ENCODE measurements at places on chromosomes 2 and 18.
A peak's percentile ranks its signal among the peaks of the same experiment; 100 is the strongest.

- DNase-seq: no peak
- H3K4me3 ChIP-seq: no peak overlapping the region
- H3K4me1 ChIP-seq: peaks cover 6% of the 10 kb centered on the region
- H3K27me3 ChIP-seq: peaks cover 30% of the 10 kb centered on the region
- H3K27ac ChIP-seq: no peak overlapping the region
Measured at GRCh38 chr2:43879261-43879660, 40.5 kb downstream of the ABCG8 start.

GRCh38 chr2:168024459-168024858 is 222.9 kb downstream of the STK39 start:
- H3K27me3 ChIP-seq: no peaks in the 10 kb centered on the region
- peaks cover 2% of the 10 kb centered on the region for H3K36me3 ChIP-seq
- no peak overlapping the region for H3K4me3 ChIP-seq
- peaks cover 25% of the 10 kb centered on the region for H3K4me1 ChIP-seq
- H3K27ac ChIP-seq: no peak overlapping the region

- no peaks in the 10 kb centered on the region for H3K36me3 ChIP-seq
- no peak for DNase-seq
- H3K27ac ChIP-seq: no peak overlapping the region
- H3K4me3 ChIP-seq: no peak overlapping the region
- no peaks in the 10 kb centered on the region for H3K27me3 ChIP-seq
- no peaks in the 10 kb centered on the region for H3K4me1 ChIP-seq
Measured at GRCh38 chr18:69845593-69846506, 101.8 kb downstream of the CD226 start.

DNA sequence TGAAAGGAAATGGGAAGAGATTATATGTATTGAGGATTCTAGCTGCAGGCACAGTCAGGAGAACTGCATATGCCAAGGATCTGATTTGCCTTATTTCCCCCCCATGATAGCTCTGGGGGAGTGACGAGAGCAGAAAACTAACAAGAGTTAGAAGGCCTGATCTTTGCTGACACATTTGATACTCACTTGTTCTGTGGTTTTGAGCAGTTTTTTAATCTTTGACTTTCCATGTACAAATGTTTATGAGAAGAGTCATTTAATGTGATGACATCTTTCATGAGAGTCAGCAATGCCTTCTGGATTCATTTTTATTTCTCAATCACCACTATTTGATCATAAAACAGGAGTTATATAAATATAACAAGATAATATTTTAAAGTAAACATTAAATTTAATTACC is 12.7 kb upstream of the SERPINB7 start:
- H3K4me1 ChIP-seq: no peaks in the 10 kb centered on the region
- no peak overlapping the region for H3K27ac ChIP-seq
- no peaks in the 10 kb centered on the region for H3K27me3 ChIP-seq

DNA sequence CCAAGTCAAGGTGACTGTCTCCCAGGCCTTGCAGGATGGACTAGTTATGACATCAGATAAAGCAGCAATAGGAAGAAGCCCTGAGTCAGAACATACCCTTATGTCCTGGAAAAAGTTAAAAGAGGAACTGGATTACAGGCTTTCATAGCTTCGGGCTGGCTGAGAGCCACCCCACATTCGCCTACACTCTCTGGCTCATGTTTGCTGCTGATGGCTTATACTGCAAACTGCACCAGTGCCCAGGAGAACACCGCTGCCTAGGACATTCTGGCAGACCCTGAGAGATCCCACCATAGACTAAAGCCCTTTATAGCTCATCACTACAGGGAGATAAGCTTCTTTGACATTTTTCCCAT is 20.3 kb downstream of the SLC8A1 start:
- H3K27ac ChIP-seq: no peak overlapping the region
- DNase-seq: no peak
- no peaks in the 10 kb centered on the region for H3K27me3 ChIP-seq

DNA sequence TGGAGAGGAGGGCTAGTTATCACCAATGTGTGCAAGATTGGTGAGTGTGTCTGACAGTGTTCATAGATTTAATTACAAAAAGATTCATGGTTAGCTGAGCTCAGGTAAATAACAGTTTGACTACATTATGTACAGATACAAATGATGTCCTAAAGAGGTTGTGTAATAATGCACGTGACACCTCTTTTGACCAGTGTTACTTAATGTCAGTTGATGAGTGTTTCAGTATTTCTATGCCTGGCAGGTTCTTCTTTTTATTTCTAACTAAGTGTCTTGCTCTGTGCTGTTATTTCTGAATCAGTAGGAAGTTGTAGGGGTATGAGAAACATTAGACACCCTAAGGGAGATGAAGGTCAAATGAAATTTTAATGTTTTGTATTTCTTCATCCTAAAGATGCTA is 7.9 kb upstream of the INHBB start:
- peaks cover 9% of the 10 kb centered on the region for H3K4me1 ChIP-seq
- H3K27ac ChIP-seq: no peak overlapping the region
- H3K27me3 ChIP-seq: peaks cover 88% of the 10 kb centered on the region
- no peak overlapping the region for H3K4me3 ChIP-seq
- no peak for DNase-seq

DNA sequence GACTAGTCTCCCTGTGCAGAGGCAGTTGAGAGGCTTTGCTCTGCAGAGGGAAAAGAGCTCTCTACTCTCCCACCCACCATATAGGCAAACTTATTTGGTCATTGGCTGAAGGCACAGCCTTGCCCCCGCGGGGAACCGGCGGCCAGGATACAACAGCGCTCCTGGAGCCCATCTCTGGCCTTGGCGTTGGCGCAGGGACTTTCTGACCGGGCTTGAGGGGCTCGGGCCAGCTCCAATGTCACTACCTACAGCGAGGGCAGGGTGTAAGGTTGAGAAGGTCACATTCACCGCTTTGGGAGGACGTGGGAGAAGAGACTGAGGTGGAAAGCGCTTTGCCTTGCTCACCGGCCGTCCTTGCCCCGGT is 2.2 kb downstream of the ONECUT2 start:
- H3K4me1 ChIP-seq: peaks cover 31% of the 10 kb centered on the region
- DNase-seq: no peak
- H3K4me3 ChIP-seq: peak overlapping the region; percentile 71
- peaks cover 5% of the 10 kb centered on the region for H3K36me3 ChIP-seq
- H3K27me3 ChIP-seq: peaks cover 86% of the 10 kb centered on the region

DNA sequence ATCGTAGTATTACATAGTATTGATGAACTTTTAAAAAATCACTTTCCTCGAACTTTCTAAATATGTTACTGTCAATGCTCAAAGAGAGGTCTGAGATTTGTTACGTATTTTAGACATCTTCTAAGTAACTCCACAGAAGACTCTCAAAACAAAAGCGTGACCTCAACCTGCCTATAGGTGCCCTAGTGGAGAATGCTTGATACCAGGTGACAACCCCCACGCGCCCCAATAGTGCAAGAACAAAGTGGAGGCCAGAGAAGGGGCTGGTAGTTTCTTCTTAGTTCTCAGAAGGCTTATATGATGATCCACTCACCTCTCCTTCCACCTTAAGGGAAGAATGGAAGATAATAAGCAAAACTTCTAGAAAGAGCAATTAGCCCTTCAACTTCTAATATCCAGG is 102.6 kb downstream of the ANKRD44 start:
- H3K36me3 ChIP-seq: peaks cover 28% of the 10 kb centered on the region
- peak overlapping the region; percentile 54 for H3K4me3 ChIP-seq
- DNase-seq: no peak
- peaks cover 94% of the 10 kb centered on the region for H3K4me1 ChIP-seq
- H3K27me3 ChIP-seq: no peaks in the 10 kb centered on the region

- H3K4me3 ChIP-seq: no peak overlapping the region
- no peaks in the 10 kb centered on the region for H3K36me3 ChIP-seq
- no peak overlapping the region for H3K27ac ChIP-seq
- H3K4me1 ChIP-seq: no peaks in the 10 kb centered on the region
- no peak for DNase-seq
Measured at GRCh38 chr2:9071032-9071431, 67.5 kb upstream of the MBOAT2 start.

- no peak for DNase-seq
- H3K36me3 ChIP-seq: no peaks in the 10 kb centered on the region
- H3K27me3 ChIP-seq: peaks cover 64% of the 10 kb centered on the region
- no peak overlapping the region for H3K27ac ChIP-seq
Measured at GRCh38 chr18:54957996-54958395, 1.3 kb downstream of the CCDC68 start.

GRCh38 chr2:101517758-101518271 is 42.9 kb upstream of the RFX8 start:
- H3K27ac ChIP-seq: no peak overlapping the region
- peaks cover 22% of the 10 kb centered on the region for H3K27me3 ChIP-seq
- no peak overlapping the region for H3K4me3 ChIP-seq
- H3K36me3 ChIP-seq: no peaks in the 10 kb centered on the region
- H3K4me1 ChIP-seq: peaks cover 6% of the 10 kb centered on the region
- no peak for DNase-seq

DNA sequence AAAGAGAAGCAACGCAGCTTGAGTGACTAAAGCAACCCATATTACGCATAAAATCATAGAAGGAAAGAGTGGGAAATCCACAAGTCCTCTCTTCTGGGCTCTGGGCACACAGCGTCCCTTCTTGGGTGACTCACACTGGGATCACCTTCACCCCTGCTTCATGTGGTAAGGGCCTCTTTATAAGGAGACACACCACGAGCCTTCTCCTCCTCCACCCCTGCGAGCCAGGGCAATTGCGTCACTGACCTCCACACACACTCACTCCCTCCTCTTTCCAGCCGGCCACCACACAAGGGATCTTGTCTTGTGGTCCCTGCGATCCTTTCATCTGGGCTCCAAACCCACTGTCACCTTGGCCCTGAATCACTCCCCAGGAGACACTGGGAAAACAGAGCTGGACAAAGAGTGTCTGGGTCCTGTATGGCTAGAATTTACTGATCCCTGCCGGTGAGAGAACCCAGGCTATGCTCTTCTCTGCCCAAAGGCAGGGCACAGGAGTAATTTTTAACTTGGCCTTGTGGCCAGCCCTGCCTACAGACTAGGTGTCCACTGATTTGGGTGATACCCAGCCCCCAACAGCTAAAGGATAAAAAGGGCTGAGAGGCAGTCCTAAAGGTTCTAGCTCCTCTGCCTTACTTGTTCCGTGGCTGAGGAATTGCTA is 35.3 kb downstream of the NHEJ1 start:
- H3K27me3 ChIP-seq: no peaks in the 10 kb centered on the region
- H3K27ac ChIP-seq: peak overlapping the region; percentile 10
- DNase-seq: no peak
- peaks cover 42% of the 10 kb centered on the region for H3K4me1 ChIP-seq
- H3K36me3 ChIP-seq: peaks cover 4% of the 10 kb centered on the region

GRCh38 chr2:216594081-216594480 is 39.1 kb upstream of the IGFBP2 start:
- no peak for DNase-seq
- no peaks in the 10 kb centered on the region for H3K36me3 ChIP-seq
- no peak overlapping the region for H3K27ac ChIP-seq
- no peak overlapping the region for H3K4me3 ChIP-seq

GRCh38 chr18:9574473-9575115 is 39.8 kb downstream of the PPP4R1 start:
- DNase-seq: no peak
- H3K36me3 ChIP-seq: peaks cover 21% of the 10 kb centered on the region
- H3K27me3 ChIP-seq: no peaks in the 10 kb centered on the region
- H3K4me1 ChIP-seq: peaks cover 4% of the 10 kb centered on the region

DNA sequence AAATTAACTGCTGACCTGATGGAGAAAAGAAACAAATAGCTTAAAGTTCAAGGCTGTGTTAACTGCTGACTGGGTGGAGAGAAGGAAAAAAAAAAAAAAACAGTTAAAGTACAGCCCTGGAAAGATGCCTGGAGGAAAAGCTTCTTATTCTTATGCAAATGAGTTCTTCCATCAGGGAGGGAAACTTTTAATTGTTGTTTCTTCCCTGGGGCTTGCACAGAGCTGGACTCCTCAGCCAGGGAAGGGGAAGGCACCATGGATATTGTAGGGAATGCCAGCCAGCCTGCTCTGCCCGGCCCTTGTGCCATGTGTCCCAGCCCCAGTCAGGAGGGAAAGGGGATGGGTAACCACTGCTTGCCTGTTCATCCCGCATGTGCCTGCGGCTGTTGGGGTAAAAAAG is 833.1 kb upstream of the CRIM1 start:
- no peak overlapping the region for H3K27ac ChIP-seq
- no peak overlapping the region for H3K4me3 ChIP-seq
- no peaks in the 10 kb centered on the region for H3K36me3 ChIP-seq
- H3K27me3 ChIP-seq: no peaks in the 10 kb centered on the region
- no peaks in the 10 kb centered on the region for H3K4me1 ChIP-seq

GRCh38 chr2:162258686-162259085 is 15.4 kb upstream of the FAP start:
- no peaks in the 10 kb centered on the region for H3K36me3 ChIP-seq
- no peak overlapping the region for H3K27ac ChIP-seq
- DNase-seq: no peak
- peaks cover 18% of the 10 kb centered on the region for H3K27me3 ChIP-seq

DNA sequence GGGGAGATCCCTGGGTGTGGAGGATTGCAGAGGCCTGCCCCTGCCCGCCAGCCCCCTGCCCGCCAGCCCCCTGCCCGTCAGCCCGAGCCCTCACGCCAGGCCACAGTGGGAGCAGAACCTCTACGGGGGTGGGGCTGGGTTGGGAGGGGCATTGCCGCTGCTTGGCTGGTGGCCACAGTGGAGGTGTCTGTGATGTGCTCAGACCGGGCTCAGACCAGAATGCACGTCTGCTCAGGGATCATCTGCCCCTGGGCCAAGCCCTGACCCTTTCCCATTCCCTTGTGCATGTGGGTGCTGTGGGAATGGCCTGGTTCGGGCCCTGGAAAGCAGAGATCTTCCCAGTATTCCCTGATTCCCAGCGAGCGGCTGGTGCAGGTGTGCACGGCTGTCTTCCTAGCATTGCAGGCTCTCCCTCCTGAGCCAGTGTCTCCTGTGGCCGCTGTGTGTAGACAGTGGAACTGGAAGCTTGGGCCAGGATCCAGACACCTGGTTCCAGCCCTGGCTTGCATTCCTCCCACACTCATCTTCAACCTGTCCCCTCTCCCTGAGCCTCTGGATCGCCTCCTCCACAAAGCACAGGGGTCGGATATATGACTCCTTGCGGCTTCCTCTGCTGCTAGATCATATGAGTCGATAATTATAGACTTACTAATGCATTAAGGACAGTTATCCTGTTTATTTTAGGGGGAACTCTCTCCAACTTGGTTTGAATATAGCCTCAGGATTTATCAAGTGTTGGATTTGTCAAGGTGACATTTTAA is 161.6 kb downstream of the LDLRAD4 start:
- no peaks in the 10 kb centered on the region for H3K27me3 ChIP-seq
- no peak for DNase-seq
- no peak overlapping the region for H3K27ac ChIP-seq
- H3K4me3 ChIP-seq: no peak overlapping the region
- H3K36me3 ChIP-seq: peaks cover 7% of the 10 kb centered on the region

DNA sequence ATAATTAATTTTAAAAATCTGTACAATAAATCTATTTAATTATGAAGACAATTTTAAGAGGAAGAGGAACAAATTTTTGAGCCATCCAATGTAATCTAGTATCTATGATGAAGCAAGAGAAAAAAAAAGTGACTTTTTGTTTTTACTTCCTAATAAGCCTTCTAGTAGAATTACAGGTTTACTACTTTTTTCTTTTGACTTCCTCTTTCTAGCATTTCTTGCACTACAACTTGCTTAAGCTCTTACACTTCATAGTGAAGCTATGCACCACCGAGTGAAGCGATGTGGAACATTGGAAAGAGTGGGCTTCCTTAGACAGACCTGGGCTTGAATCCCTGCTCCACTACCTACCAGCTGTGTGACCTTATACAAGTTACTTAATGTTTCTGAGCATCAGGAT is 2.1 kb downstream of the SERPINB2 start:
- DNase-seq: no peak
- H3K36me3 ChIP-seq: no peaks in the 10 kb centered on the region
- peaks cover 79% of the 10 kb centered on the region for H3K27me3 ChIP-seq
- no peak overlapping the region for H3K27ac ChIP-seq

Data from central memory CD8-positive, alpha-beta T cell (primary cell).